ENCODE measurements at places on chromosomes 3 and 15.
A peak's percentile ranks its signal among the peaks of the same experiment; 100 is the strongest.

GRCh38 chr15:39130556-39131379 lies 450.1 kb upstream of the THBS1 start:
- no peak overlapping the region for H3K4me3 ChIP-seq
- H3K27ac ChIP-seq = no peak overlapping the region
- no peak for DNase-seq
- no peaks in the 10 kb centered on the region for H3K27me3 ChIP-seq

- no peaks in the 10 kb centered on the region for H3K27me3 ChIP-seq
- no peak overlapping the region for H3K4me3 ChIP-seq
- peak overlapping the region; percentile 67 for H3K27ac ChIP-seq
- no peaks in the 10 kb centered on the region for H3K36me3 ChIP-seq
- H3K4me1 ChIP-seq = peaks cover 83% of the 10 kb centered on the region
- DNase-seq = no peak
These were observed 137.7 kb downstream of the FNDC3B start for GRCh38 chr3:172177046-172177445.

DNA sequence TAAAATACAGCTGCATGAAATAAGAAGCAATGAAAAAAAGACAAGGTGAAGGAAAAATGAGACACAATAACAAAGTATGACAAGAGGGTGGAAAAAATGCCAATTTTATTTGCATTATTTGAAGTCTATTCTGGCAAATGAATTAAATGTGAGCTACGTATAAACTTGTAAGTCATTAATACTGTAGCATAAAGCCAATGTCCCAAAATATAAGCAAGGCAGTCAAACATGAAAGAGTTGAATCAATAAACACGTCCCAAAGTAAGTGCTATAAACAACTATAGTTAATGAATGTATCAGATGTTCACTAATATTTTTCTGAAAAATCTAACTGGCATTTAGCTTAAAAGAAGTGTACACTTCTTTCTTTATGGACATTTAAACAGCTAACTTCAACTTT lies 481.9 kb downstream of the ROBO1 start:
- H3K4me1 ChIP-seq = no peaks in the 10 kb centered on the region
- peak; percentile 17 for DNase-seq
- no peaks in the 10 kb centered on the region for H3K36me3 ChIP-seq

DNA sequence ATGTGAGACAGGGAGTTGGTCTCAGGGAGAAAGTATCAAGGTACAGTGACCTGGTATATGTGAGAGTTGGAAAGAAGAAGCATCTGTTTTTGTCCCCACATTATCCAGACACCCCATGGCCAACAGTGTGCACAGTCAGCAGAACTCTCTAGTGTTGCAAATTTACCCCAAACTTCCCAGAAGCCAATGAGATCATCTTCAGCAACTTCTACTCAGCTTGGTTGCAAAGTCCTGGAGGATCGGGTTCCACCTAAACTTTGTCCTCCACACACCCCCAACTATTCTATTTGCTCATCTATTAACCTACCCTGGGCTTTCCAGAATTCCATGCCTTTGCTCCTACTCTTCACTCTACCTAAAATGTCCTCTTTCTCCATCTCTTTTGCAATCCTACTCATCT lies 15.7 kb downstream of the RBSN start:
- no peaks in the 10 kb centered on the region for H3K27me3 ChIP-seq
- H3K4me3 ChIP-seq = no peak overlapping the region
- peaks cover 3% of the 10 kb centered on the region for H3K36me3 ChIP-seq
- H3K27ac ChIP-seq = peak overlapping the region; percentile 74
- DNase-seq = no peak

All from left lung (tissue), 14 donors.